Activated CD4-positive, alpha-beta T cell treated with anti-CD3 and anti-CD28 coated beads for 4 hours (primary cell): ENCODE measurements at places on chromosomes 16 and 17.
A peak's percentile ranks its signal among the peaks of the same experiment; 100 is the strongest.

DNA sequence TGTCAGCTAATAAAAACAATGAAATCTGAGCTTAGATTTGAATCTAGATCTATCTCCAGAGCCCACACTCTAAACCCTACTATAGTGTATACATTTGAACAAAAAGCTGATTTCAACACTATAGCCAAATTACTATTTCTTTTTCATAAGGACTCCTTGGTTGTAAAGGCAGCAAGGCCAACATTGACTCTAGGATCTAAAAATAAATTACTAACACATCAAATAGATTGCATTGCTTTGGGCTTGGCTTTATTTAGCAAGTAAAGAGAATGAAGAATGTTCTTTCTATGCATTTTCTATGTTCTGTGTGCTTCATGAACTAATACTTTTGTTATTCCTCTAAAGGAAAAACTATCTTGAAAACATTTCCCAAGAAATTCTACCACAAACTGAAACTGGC is 5.3 kb downstream of the GOSR1 start:
- no peak for DNase-seq

DNA sequence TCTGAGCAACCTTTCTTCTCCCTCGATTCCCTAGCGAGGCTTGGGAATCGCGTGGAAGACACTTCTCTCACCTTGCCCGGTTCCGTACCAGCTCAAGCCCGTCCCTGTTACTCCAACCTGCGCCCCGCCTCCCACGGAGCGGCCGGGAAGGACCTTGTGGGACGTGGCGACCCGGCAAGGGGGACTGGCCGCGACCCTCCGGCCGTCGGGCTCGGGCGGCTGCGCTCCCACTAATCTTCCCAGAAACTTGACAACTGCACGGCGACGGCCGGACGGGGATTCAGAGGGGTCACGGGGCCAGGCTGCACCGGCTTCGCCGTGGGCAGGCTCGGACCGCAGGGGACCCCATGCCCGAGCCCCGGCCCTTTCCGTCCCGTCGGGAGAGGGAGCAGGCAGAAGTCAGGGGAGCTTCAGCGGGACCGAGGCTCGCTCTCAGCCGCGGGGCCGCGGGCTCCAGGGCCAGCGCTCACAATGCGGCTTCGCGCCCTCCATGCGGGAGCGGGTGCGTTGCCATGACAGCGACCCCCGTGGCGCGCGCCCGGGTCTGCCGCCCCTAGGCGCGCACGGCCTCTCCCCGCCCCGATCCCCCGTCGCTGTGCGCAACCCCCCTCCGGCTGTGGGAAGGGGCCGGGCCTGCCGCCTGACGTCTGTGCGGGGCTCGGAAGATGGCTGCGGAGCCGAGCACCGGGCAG is at the start of gene SGSM2:
SGSM2 (plus strand) TSS at position 650 of the 692 bp plus-strand sequence. CDS start 188 bp downstream, outside the sequence.
- DNase-seq: peak; percentile 61

GRCh38 chr17:1024076-1024475 is 27.1 kb downstream of the TIMM22 start:
- DNase-seq: no peak

- DNase-seq: peak; percentile 39
Measured at GRCh38 chr17:57256708-57257112, 387 bp downstream of the MSI2 start.

- DNase-seq: no peak
Measured at GRCh38 chr16:55207693-55208428, 116.1 kb upstream of the IRX6 start.

DNA sequence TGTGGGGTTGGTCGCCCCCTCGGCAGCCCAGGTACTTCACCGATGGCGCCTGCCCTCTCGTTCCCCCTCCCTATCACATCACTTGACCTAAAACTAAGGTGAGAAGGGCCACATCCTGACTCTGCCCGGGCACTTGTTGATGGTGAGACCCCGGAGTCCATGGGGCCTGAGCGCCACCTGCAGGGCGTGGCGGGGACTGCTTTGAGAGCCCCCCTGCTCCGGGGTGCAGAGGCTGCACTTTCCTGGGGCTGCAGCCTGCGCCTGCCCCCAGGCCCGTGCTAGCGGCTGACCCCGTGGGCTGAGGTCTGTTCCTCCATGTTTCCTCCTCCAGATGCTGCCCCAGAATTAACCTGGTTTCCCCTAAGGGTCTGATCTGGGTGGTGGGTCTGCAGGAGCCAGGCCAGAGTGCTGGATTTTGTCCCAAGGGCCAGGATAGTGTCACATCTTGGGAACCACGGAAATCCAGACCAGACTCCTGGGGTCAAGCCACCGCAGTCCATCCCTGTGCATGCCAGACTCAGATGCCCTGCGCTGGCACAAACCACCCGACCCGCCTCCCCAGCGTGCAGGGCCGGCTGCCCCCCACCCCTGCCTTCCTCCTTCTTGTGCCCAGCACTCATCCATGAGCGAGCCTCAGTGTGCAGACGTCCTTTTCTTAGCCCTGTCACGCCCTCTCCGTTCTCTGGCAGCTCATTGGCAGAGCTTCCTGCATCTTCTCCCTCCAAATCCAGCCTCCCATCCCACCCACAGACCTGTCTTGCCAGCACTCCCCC is 2.7 kb downstream of the NDUFAF8 start:
- peak; percentile 49 for DNase-seq

GRCh38 chr17:50055426-50056216 is at the start of gene ITGA3:
Gene ITGA3 (plus strand): TSS chr17:50056110. CDS start chr17:50056440, 330 bp downstream.
- DNase-seq: peak; percentile 65
